ENCODE measurements at places on chromosomes 5 and 9.
A peak's percentile ranks its signal among the peaks of the same experiment; 100 is the strongest.

DNA sequence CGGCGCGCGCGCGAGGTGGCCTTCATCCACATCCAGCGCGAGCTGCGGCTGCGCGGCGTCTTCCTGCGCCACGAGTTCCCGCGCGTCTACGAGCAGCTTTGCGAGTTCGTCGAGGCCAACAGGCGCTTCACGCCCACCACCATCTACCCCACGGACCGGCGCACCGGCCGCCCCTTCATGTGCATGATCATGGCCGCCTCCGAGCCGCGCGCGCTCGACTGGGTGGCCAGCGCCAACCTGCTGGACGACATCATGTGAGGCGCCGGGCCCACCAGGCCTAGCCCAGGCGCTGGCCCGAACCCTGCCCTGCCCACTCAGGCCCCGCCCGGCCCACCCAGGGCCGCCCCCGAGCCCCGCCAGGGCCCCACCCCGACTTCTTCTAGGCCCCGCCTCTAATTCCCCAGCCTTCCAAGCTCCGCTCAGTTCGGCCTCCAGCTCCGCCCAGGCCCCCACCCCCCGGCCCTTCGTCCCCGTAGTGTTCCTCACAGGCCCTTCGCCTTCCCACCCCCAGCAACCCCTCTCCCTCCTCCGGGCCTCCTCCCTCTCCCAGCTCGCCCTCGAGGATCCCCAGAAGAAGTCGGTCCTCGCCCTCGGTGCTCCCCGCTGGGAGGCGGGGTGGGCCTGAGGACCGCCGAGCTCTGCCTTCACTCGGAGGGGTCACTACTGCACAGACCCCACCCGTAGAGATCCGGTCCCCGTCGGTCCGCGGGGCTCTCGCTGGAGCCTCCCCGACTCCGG, 2.0 kb upstream of the PHPT1 start:
- DNase-seq = no peak

DNA sequence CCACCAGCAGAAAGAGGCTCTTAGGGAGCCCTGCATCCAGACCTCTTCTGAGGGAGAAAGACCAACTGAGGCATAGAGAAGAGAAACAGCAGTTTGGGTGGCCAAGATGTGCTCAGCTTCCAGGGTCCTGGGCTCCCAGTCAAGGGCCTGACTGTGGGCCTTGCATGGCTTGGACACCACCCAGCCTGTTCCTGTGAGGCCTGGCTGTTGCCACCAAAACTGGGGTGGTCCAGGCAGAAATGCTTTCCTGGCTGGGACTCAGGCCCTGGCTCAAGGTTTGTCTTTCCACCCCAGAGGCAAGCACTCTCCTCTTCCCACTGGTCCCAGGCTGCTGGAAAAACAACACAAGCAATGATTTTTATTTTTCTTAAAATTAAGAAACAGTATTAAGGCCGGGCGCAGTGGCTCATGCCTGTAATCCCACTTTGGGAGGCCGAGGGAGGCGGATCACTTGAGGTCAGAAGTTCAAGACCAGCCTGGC, 13.3 kb downstream of the MYOZ3 start:
- no peak for DNase-seq

GRCh38 chr5:2886531-2886930, 135.1 kb upstream of the IRX2 start:
- no peak for DNase-seq

- peak; percentile 18 for DNase-seq
Observed at GRCh38 chr9:72586388-72587130, 65.2 kb downstream of the TMC1 start.

- DNase-seq = no peak
Observed at GRCh38 chr5:93580927-93581445, at the start of gene NR2F1-AS1. Gene NR2F1-AS1 (minus strand): TSS chr5:93581219.

DNA sequence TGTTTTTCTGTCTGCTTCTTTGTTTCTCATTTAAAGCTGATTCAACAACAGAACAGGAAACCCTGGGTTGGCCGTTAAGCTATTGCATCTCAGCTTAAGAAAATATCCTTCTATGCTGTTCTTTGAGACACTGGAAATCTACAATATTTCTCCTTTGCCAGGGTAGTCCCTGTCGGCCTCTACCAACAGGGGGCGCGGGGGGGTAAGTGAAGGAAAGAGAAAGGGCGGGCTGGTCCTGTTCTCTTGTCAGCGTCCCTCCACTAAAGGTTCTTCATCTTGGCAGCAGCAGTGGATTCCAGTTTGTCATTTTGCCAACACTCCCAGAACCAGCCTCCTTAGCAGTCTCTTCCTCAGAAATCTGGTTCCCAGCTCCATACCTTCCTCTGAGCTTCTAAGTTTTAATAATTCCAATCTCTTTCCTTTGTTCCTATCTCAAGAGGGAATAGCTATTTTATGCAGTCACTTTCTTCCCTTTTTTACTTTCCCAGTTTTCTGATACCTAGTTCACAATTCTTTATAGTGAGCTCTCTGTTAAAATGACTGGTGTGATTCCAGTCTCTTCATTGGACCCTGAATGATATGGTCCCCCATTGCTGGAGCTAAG, 222.3 kb downstream of the GLIS3 start:
- peak; percentile 22 for DNase-seq

DNA sequence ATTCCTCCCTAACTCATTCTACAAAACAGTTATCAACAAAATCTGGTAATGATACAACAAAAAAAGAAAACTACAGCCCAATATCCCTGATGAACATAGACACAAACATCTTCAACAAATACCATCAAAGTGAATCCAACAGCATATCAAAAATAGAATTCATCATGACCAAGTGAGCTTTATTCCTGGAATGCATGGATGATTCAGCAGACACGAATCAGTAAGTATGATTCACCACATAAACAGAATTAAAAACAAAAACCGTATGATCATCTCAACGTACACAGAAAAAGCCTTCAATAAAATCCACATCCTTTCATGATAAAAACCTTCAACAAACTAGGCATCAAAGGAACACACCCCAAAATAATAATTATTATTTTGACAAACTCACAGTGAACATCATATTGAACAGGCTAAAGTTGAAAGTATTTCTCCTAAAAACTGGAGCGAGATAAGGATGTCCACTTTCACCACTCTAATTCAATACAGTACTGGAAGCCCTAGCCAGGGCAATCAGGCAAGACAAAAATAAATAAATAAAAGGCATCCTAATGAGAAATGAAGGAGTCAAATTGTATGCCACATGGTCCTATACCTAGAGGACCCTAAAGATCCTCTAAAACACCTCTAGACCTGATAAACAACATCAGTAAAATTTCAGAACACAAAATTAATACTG, 305.1 kb upstream of the RGMB start:
- DNase-seq = no peak

GRCh38 chr5:177486256-177486655, 11.1 kb downstream of the PDLIM7 start:
- no peak for DNase-seq

GRCh38 chr5:82813861-82814260, 263.3 kb downstream of the TMEM167A start:
- no peak for DNase-seq

GRCh38 chr9:9352877-9353481, 1259.8 kb downstream of the PTPRD start:
- DNase-seq = no peak

- DNase-seq = no peak
Observed at GRCh38 chr9:110615498-110615897, 36.0 kb upstream of the SVEP1 start.

- no peak for DNase-seq
Observed at GRCh38 chr9:75814667-75815066, 75.8 kb upstream of the PCSK5 start.

All from activated naive CD4-positive, alpha-beta T cell treated with Interleukin-2 at 50 U/mL for 16 hours (primary cell).